ENCODE measurements at places on chromosomes 16 and 17.

DNA sequence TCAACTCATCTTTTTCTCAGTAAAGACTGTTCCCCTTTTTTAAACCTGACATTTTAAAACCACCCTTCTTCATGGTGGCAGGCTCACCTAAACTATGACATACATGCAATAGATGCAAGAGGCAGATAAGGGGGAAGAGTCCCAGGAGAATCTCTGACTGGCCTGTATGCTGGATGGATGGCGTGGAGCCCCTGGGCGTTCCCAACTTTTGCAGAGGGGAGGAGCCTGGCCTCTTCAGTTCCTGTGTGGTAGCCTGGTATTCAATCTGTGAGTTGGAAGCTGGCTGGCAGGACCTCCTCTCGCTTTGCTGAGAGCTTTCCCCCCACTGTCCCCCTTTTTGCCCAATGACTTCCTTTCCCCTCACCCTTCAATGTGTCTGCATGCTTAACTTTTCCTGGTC is 217.6 kb upstream of the CA10 start:
- no peak for DNase-seq

DNA sequence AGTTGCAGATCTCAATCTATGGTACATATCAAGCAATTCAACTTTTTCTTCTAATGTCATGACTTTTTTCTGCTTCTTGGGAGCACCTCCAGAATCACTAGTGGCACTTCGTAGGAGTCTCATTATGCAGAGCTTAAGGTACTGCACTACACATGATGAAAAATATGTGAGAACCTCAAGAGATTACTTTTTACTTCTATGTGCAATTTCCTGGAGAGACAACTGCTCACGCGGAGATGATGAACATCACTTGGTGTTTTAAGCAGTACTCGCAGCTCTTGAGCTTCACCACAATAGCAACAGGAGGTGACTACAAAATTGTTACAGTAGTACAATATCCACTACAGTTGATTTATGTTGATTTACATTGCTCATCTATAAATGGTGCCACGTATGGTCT is 79.7 kb downstream of the MRTFB start:
- no peak for DNase-seq

DNA sequence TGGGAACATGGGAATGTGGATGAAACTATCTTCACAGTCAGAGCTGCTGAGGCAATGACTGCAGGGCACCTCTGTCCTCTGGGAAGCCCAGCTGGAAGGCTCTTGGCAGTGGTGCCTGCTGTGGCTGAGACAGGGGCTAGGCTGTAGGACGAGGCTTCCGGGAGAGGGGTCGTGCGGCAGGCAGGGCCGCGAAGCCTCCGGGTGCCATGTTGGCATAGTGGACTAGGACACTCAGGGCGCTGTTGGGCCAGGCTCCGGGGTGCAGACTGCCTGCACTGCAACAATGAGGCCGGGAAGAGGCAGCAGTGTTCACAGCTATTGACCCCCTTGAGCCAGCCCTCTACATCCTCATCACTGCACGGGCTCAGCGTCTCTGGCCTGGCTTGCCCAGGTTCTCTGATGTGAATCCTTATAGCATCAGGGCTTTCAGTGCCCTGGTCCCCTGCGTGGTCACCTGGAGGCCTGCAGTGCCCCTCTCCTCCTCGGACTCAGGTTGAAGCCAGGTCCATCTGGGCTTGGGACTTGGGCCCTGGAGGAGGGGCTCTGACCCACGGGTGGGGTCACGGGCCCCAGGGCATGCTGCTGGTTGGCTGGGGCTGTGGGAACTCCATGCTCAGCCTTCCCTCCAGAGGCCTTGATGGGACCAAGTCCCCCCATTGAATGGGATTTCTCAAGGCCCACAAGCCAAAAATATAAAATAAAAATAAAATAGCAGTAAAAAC is 91.6 kb downstream of the TNFRSF13B start:
- DNase-seq: no peak

DNA sequence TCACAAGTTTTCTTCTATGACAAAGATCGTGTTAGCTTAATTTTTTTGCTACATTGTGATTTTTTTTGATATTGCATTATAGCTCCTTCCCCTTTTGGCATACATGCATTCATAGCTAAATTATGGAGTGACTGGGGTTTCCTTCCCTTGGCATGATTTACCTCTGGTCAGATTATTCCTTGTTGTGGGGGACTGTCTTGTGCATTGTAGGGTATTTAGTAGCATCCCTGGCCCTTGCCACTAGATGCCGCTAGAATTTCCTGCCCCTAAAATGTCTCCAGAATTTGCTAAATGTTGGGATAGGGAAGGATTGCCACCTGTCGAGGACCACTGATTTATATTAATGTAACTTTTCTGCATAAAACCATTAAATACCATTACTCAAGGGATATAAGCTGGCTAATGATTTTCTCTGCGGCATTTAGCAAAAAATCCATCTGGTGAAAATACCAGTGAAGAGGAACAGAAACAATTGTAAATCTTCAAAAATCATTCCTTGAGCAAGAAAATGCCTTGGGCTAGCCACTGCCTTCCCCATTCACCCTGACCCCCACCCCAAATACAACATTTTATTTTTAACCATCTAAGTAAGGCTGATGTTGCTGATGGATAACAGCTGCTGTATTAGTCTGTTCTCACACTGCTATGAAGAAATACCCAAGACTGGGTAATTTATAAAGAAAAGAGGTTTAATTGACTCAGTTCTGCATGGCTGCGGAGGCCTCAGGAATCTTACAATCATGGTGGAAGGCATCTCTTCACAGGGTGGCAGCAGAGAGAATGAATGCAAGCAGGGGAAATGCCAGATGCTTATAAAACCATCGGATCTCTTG is 195.2 kb downstream of the MAP2K6 start:
- DNase-seq: no peak

- DNase-seq: no peak
These were observed 44.6 kb upstream of the SLC38A10 start for GRCh38 chr17:81339534-81340296.

GRCh38 chr16:15973421-15973820 is 24.0 kb downstream of the ABCC1 start:
- no peak for DNase-seq
